Cerebellar nuclear complex (tissue), 1 donor: ENCODE measurements at places on chromosomes 7 and 10.

- DNase-seq: no peak
These were observed 82.9 kb upstream of the WDR11 start for GRCh38 chr10:120768227-120768626.

DNA sequence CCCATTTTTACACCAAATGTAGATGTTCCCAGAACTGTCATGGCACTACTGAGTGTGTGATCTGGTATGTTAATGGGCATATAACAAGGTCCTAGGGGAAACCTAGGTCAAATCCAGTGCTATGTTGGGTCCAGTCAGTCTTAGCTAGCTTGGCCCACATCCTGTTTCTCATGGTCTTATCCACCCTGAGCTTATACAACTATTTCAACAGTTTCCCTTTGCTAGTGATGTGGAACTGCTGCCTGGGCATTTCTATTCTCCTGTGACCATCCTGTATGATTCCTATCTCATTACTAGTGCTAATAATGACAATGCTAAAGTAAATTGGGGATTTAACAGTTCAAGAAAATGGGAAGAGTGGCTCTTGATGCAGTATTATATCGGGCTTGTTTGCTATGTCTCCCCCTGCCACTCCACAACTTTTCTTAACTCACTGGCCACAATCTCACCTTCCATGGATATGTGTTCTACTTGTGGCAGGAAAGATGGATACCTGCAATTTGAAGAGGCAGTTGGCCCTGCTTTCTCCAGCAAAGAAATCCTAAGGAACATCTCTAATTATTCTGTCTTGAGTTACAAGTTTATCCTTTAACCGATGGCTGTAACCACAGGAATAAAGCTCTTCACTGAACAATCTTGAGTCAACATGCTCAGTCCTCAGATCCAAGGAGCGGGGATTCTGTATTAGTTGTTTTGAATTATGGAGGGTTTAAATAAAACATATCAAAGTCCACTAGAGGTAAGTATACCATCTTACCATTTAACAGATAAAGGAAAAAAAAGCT is 707.8 kb downstream of the XPNPEP1 start:
- DNase-seq: no peak

DNA sequence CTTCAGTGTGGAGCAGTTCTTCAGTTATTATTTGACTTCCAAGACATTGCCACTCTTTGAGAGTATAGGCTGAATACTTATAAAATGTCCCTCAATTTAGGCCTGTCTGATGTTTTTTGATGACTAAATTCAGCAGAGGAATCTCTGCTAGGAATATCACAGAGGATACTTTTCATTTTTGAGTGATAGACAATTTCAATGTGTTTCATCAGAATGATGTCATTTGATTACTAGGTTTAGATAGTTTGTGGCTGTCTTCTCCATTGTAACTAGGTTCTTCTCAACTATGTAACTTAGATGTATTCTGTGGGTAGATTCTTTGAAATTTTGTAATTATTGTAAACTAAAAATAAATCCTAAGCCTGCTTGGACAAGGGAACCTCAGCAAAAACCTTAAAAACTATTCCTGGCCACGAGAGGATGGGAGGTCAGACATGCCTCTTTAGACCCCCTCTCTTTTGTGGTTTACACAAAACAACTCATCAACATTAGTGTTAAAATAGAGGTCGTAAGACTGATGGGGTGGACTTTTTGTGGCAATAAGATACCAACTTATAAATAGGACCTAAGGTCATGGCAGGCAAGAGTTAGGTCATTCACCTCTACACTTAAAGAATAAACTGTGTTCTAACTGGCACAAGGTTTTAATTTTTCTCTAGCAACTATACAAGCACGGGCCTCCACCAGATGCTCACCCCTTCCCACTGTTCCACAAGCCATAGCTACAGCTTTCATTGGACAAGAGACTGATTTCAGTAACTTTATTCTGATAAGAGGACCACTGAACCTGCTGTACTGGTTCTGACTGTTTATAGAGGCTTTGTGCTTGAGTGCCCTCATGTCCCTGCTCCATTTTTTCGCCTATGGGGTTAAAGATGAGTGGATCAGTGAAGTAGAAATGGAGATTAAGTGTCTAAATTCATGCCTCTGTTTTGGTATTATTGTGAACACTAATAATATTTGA is 33.7 kb downstream of the CYP2C8 start:
- DNase-seq: no peak

- DNase-seq: no peak
These were observed 3.7 kb downstream of the PLXNA4 start for GRCh38 chr7:132572526-132572925.

DNA sequence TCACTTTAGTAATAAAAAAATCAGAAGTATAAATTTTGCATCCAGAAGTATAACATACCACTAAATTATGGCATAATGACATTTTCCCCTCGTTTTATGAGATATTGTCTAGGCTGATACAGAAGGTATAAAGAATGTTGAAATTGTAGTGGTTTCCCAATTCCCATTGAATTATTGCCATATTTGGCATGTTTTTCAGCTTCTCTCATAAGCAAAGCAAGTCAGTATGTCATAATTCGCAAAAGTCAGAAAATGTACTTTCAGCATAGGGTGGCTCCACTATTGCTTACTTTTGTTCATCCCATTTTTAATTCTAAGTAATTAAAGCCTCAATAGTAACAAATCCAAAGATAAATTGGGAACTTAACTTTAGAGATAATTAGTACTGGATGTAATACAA is 19.7 kb upstream of the PTPRZ1 start:
- no peak for DNase-seq

- DNase-seq: no peak
These were observed 97.5 kb downstream of the TNS3 start for GRCh38 chr7:47484457-47484856.

DNA sequence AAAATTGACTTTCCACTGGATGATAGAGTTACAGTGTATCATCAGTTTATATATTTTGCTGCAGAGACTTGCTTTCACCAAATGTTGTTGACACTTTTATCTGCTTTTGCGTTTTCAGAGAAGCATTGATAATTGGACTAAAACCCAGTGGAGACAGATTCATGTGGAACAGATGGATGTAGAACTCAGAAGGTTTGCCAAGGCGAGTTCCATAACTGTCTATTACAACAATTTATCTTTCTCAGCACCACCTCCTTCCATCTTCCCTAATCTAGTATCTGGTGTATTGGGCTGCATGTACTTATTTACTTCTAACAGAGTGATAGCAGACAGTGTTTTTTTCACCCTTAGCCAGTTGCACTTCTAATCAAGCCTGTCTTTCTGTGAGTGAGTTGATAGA is 73.3 kb downstream of the DNAH11 start:
- DNase-seq: no peak

DNA sequence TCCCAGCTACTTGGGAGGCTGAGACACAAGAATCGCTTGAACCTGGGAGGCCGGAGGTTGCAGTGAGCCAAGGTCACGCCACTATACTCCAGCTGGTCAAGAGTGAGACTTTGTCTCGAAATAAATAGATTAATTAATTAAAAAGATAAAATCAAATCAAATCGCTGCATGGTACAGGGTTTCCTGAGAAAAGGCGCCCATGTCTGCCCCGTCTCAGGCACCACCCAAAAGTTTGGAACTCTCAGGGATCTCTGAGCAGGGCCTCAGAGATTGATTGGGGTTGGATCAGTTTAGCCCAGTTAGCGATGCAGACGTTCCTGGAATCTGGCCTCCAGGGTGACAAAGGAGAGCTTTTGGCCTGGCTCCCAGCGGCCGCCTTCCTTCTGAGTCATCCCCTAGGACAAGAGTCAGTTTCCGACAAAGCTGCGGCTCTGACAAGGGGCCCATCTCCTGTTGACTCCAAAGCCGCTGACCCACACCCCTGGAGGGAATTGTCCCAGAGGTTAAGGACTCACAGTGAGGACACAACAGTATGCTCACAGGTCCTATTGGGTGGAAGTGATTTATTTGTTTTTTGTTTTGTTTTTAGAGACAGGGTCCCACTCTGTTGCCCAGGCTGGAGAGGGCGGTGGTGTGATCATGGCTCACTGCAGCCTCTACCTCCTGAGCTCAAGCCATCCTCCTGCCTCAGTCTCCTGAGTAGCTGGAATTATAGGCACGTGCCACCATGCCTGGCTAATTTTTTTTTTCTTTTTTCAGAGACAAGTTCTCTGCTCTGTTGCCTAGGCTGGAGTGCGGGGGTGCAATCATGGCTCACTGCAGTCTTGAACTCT is 6.8 kb downstream of the ORAI2 start:
- no peak for DNase-seq

GRCh38 chr10:80397014-80397413 is 11.3 kb upstream of the PRXL2A start:
- no peak for DNase-seq

DNA sequence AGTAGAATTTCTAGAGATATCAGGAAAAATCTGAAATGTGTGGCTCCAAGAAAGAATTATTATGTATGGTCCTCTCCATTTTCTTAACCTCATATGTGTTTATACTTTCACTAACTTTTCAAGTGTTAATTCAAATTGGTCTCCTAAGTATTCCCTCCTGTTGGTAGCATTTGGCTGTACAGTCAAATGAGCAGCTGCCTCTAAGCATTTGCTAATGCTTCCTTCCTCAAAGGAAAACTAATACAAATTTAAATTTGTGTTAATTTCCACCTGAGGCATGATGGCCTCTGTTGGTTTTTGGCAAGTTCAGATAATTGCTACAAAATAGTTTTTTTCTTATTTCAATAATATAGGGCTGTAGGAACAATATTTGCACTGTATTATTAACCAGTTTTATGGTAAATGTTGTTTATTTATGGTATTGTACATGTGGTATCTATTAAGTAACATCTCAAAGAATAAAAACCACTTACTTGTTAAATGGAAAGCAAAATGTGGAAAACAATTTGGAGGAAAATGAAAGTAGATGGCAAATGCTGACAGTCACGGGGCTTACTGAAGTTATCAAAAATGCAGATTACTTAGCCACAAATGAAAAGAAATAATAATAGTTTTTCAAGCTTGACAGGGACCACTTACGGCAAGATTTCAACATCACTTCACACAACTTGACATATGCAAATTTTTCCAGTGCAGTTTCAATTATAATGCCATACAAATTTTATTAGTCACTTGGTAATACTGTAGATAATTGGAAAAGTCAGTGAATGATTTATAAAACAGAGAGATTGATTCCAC is 299.3 kb upstream of the MEOX2 start:
- no peak for DNase-seq

DNA sequence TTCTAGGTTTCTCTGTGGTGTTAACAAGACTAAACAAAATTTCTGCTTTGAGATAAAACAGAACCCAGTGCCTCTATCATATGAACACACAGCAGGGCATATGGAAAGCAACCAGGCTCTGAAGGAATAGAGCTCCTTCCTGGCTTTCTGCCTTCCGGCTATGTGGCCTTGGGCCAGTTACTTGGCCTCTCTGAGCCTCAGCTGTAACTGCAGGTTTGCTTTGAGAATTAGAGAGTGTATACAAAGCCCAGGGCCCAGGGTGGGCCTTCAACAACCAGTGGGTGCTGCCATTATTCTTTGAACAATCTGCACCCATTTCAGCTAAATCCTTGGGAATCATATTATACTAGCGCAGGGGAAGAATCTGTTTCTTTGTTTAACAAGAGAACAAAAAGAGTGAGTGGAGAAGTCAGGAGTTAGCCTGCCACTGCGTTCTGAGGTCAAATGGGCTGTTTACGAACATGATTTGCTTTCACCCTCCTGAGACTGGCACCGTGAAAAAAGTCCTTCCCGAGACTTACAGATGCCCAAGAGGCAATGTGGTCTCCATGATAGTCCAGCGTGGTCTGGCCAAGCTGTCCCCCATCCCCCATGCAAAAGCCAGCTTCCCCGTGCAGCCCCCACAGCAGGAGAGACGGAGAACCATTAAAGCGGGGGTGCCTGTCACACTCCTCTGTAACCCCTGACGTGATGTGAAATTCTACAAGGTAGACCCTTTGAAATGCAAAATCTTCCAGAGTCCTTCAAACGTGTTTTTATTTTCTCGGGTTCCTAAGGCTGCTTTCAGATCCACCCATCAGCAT is 4.9 kb downstream of the FAM53B start:
- DNase-seq: no peak

GRCh38 chr7:26515314-26515842 is 223.7 kb downstream of the SNX10 start:
- no peak for DNase-seq

- no peak for DNase-seq
These were observed 18.3 kb upstream of the ELMO1 start for GRCh38 chr7:37467002-37467401.

DNA sequence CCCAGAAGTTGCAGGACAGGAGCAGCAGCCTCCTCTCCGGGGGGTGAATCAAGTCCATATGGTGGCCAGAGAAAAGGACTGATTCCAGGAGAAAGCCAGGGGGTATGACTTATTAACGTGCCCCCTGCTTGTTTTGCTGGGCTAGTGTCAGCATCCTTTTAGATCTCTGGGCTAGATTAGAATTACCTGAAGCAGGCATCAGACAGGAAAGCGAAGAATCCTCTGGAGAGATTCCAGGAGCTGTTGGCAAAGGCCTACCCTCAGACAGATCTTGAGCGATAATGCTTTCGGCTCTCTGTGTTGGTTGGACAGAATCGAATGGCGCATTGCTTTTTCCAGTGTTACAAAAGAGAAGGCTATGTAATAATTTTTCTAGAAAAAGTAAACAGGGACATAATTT is 164.0 kb upstream of the GLI3 start:
- DNase-seq: peak; percentile 6

- DNase-seq: no peak
These were observed 54.5 kb downstream of the TSPAN15 start for GRCh38 chr10:69505636-69506318.

GRCh38 chr7:23532490-23533237 is 883 bp upstream of the TRA2A start:
- no peak for DNase-seq

DNA sequence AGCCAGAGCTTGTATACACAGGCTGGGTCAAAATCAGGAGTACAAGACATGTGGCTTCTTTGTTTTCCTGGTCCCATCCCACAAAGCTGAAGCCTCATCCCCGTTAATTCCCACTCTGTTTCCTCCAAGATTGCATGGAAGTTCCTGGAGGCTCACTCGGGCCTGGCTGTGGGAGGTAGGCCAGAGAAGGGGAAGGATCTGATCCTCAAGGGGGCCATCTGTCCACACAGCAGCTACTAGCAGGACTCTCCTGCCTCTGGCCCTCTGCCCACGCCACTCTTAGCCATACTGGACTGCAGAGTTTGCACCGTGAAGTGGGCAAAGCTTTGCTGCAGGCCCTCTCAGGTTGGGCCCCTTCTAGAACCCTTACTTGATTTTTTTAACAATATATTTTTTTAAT is 160.6 kb downstream of the FGFR2 start:
- no peak for DNase-seq

- no peak for DNase-seq
These were observed 633.4 kb upstream of the MGMT start for GRCh38 chr10:128833671-128834070.
